Cardiac muscle cell (in vitro differentiated cells and primary cell): ENCODE measurements at places on chromosomes 3 and 15. TPM values are rescaled to one million over a fixed set of nuclear protein-coding genes. Genes with fewer than 3 reads are reported as not detected.

Gene CHRNB4
- 0.14 and 0.57 TPM in 2 replicates for total RNA-seq

DNA sequence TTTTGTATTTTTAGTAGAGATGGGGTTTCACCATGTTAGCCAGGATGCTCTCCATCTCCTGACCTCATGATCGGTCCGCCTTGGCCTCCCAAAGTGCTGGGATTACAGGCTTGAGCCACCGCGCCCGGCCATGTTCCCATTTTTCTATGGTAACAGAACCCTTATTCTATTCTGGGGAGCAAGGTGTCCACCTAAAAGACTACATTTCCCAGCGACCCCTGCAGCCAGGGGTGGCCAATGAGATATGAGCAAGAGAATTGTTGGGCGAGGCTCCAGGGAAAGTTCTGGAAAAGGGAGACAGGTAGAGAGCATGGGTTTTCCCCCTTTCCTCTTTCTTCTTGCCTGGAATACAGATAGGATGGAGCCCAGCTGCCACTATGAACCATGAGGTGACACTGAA, 96.9 kb downstream of the LINGO1 start:
- no peak for DNase-seq

DNA sequence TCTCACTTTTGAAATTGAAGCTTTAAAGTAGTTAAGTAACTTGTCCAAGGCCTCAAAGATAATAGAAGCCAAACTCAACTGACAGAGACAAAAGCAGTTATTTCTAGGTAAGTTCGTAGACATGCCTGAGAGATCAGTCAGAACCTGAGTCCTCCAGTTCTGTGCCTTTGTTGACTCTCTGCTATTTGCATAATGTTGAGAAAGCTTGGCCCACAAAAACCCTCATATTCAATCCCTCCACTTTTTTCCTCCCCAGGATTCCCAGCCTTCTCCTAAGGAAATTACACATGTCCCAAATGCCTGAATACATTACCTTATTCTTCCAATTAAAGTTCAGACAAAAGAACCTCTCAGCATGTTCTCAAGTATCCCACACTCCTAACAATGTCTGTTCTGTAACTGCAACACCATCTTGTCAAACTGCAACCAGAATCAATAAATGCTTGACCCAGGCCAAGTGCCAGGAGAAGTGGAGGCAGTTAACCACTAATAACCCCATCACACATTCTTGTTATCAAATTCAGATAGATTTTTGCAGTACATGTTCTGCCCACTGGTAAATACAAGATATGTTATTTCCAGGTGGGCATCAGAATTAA, 217.8 kb downstream of the LRRC3B start:
- DNase-seq, result peak; percentile 32

DNA sequence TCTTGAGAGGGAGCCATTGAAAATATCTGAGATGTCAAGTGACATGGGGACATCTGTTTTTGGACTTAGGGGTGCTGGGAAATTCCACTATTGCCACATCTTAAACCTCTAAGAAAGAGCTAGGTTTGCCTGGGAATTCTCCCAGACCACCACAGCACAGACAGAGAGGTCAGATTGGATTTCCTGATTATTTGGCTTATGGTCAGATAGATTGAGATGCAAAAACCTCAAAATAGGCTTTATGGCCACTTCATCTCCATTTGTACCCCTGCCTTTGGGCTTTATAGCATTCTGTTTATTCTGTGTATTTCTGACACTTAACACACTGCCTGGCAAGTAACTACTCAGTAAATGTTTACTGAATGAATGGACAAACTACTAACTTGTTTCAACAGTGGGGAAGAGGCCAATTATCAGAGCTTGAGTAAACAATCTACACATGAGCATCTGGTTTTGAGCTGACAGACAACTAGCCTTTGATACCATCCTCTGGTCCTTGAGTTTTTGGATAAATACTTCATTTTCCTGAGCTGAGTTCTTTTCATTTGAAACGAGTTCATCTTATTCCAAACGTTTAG, 81.8 kb downstream of the TP63 start:
- DNase-seq, result no peak

Gene VWA5B2
- 0.11 TPM in 1 of 2 replicates, not detected in the other for total RNA-seq

Gene SPATA12
- not detected in 2 replicates for total RNA-seq

- DNase-seq, result no peak
These were observed 219.0 kb downstream of the LSAMP start for GRCh38 chr3:116226266-116226665.
